ENCODE measurements at places on chromosomes 7 and 10. TPM values are rescaled to one million over a fixed set of nuclear protein-coding genes. Genes with fewer than 3 reads are reported as not detected.

GRCh38 chr7:37234928-37235327, 213.7 kb downstream of the ELMO1 start:
- no peak for DNase-seq

DNA sequence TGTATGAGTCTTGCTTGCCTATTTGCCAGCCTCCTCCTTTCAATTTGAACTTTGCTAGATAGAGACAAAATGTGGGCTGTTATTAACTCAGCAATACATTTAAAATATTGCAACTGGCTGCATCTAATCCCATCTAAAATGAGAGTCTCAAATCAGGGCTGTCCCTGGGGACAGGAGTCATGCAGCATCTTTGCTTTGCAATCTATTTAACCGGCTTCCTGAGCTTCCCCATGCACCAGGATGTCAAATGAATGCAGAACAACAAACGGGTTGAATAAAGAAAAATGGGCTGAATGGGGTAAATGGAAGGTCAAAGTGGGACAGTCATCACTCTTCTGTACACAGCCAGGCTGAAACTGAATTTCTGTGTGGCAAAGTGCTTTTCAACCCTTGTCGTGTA, 89.2 kb downstream of the AOAH start:
- DNase-seq: no peak

DNA sequence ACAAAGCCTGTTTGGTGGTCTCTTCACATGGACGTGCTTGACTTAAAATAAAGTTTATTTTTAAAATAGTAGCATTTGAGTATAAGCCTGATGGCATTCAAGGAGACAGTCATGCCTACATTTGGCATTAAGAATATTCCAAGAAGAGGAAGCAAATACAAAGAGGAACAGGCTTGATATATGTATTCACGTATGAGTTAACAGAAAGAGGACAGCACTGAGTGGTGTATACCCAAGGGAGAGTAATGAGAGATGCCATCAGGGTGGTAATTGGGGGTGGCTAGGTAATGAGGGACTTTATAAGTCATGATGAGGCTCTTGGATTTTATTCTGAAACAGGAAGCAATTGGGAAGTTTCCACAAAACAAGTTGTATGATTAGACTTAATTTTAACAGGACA, 363.3 kb downstream of the SEMA3D start:
- DNase-seq: no peak

- DNase-seq: peak; percentile 28
These were observed 14.0 kb upstream of the ENTPD1 start for GRCh38 chr10:95741807-95742467.

GRCh38 chr10:43843321-43844101, 194.8 kb upstream of the ZNF32 start:
- no peak for DNase-seq

DNA sequence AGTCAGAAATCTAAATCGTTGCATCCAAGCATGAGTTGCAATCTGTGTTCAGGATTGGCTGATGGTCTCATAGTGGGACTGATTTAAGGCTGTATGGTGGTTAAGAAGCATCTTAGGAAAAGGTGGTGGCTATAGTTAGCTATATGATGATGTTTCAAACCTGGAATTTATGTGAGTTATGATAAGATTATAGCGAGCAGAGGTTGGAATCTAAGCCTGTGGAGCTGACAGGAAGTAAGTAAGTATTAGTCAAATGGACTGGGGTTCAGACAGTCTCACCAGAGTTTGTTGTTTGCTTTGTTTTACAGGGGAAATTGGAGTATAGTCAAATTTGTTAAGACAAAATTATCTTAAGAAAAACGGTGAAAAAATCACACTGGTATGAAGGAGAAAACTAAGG, 56.7 kb downstream of the ANKRD7 start:
- DNase-seq: no peak

DNA sequence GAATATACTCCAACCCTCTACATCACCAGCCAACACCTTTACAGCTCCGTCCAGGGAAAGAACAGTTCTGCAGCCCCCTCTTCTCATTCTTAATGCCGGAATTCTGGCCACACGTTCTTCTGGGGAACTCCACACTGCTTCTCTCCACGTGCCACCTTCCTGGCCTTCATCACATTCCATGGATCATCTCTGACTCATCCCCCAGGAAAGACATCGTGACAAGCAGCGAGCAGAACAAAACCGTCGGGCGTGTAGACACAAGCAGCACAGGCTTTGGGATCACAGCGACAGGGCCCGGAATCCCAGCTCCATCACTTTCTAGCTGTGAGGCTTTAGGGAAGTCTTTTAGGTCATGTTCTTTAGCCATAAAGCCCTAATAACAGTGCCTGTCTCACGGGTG, 590.3 kb upstream of the FOXK1 start:
- DNase-seq: no peak

GRCh38 chr10:66926841-66927240, 1.0 kb downstream of the LRRTM3 start:
- no peak for DNase-seq

- no peak for DNase-seq
These were observed 148.0 kb downstream of the MYOF start for GRCh38 chr10:93334181-93334580.

- no peak for DNase-seq
These were observed 123.7 kb downstream of the IMMP2L start for GRCh38 chr7:111438369-111439289.

- peak; percentile 33 for DNase-seq
These were observed 945 bp downstream of the TAS2R40 start for GRCh38 chr7:143222782-143223181.

GRCh38 chr10:85679061-85679460, 687.5 kb downstream of the GRID1 start:
- no peak for DNase-seq

DNA sequence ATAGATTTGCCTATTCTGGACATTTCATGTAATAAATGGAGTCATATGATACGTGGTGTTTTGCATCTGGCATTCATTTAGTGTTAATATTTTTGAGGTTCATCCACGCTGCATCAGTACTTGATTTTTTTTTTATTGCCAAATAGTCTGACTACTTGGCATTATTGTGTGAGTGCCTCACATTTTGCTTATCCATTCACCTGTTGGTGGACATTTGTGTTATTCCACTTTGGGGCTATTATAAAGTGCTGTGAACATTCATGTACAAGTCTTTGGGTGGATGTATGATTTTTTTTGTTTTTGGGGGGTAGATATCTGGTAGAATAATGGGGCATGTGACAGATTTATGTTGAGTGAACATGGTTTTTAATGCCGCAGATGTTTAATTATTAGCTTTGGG, 19.7 kb downstream of the CUL1 start:
- DNase-seq: no peak

GRCh38 chr10:79274279-79275104, 72.8 kb upstream of the PPIF start:
- DNase-seq: peak; percentile 44

GRCh38 chr10:71272056-71272771, 46.8 kb upstream of the SLC29A3 start:
- DNase-seq: no peak

- DNase-seq: no peak
These were observed 80.4 kb downstream of the TCF7L2 start for GRCh38 chr10:113030453-113030852.

DNA sequence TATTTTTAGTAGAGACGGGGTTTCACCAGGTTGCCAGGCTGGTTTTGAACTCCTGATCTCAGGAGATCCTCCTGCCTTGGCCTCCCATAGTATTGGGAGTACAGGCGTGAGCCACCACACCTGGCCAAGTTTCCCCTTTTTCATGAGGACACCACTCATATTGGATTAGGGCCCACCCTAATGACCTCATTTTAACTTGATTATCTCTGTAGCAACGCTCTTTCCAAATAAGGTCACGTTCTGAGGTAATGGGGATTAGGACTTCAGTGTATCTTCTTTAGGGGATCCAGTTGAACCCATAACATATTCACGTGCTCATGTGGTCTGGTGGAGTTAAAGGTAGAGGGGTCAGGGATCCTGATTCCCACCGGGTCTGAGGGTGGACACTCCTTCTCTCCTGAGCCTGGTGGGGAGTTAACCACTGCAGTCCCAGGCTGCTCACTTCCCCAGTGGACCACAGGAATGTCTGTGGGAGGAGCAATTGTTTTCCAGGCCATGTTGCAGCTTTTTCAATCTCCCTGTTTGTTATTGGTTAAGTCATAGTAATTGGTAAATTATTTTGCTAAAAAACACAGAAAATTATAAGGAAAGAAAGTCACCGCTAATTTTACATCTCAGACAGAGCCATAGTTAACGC, 130.5 kb downstream of the GRK5 start:
- DNase-seq: no peak

DNA sequence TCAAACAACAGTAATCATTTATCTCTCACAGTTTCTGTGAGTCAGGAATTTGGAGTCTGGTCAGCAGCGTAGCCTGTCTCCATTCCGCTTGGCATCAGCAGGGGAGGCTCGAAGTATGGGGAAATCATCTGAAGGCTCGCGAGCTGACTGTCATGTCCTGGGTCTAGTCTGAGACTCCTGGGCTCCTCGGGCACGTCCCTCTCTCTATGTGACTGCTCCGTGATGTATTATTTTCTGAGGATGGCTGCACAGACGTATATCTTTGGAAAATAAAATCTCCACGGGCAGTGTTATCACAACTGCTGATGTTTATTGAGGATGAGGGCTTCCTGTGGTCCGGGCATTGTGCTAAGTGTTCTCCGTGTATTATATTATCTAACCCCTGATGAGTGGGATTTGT, 23.3 kb upstream of the PCGF5 start:
- no peak for DNase-seq

GRCh38 chr7:143379611-143380259, 1.4 kb upstream of the ZYX start:
- no peak for DNase-seq

Gene FEZF1
- not detected for total RNA-seq

Gene PNLIP
- 0.89 TPM for total RNA-seq

Gene AMZ1
- total RNA-seq: not detected

Gene UPK3B
- 2.5 TPM for total RNA-seq

Gene ZNF488
- 0.64 TPM for total RNA-seq

Gene CPEB3
- total RNA-seq: 9.9 TPM
